Anterior cingulate cortex (tissue), 58 donors: ENCODE measurements at places on chromosomes 2 and 18.

DNA sequence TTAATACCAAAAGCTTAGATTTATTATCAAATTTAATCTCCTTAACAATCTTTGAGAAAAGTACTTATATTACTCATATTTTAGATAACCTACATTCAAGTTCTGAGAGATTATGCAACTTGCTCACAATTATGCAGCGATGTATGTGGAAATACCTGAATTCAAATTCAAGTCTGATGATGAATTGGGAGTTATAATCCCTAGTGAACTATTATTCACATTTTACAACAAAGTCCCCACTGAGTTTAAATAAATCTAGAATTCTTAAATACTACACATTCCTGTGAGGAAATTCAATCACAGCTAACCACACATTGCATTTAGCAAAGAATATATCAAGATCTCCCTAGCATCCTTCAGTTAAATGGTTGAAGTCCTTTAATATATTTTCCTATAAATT lies 278.4 kb downstream of the NOL4 start:
- no peak for DNase-seq

DNA sequence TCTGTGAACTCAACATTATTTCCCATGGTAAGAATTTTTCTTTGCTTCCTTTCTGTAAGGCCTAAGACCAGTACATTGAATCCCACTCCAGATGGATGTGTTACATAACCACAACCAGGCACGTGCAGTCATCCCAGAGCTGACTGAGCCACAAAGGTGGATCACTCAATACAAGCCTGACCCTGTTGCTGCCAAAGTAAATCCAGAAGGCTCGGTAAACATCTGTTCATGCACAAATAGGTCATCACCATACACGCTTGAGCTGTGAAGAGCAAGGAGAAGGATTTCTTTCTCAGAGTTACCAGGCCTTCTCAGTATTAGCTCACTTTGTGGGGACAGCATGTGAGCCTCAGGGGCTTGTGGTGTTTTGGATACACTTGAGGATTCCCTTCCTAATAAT lies 791.4 kb upstream of the FANCL start:
- DNase-seq: no peak

- DNase-seq: no peak
Measured at GRCh38 chr2:231965102-231965501, 3.6 kb downstream of the DIS3L2 start.

- no peak for DNase-seq
Measured at GRCh38 chr18:28115149-28115550, 61.8 kb downstream of the CDH2 start.

DNA sequence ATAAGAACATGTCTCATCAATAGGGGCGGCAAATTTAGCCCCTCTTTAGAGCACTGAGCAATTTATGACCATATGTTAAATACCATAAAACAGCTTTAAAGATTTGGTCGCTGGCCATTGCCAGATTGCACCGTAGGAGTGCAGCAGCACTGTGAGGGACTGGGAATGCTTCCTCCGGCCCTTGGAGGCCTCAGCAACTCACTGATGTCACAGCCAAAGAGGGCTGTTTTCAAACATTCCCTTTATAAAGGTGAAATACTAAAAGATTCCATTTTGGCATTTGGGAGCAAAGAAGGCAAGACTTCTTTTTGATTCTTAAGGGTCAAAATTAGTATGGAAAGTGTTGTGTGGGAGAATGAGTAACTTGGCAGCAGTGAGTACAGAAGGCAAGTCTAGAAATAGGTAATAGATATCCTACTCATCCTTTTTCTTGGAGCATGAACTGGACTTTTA lies 63.7 kb downstream of the BABAM2 start:
- DNase-seq: peak; percentile 20

- no peak for DNase-seq
Measured at GRCh38 chr2:175792881-175793280, 209.2 kb downstream of the LNPK start.
